ENCODE measurements at places on chromosomes 16 and 17.

- no peak for DNase-seq
These were observed 27.7 kb upstream of the MPHOSPH6 start for GRCh38 chr16:82197540-82198240.

DNA sequence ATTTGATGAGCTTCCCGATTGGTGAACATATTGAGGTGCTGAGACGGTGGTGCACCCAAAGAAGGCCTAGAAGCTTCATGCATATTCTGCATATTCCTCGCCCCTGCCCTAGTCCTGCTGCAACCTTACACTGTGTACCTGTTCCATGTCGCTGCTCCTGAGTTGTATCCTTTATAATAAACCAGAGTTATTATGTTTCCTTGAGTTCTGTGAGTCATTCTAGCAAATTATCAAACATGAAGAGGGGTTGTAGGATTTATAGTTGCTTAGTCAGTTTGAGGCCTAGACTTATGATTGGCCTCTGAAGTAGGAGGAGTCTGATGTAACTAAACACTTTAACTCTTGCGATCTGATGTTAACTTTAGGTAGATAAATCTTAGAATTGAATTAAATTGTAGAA is 436.8 kb downstream of the CA10 start:
- no peak for DNase-seq

DNA sequence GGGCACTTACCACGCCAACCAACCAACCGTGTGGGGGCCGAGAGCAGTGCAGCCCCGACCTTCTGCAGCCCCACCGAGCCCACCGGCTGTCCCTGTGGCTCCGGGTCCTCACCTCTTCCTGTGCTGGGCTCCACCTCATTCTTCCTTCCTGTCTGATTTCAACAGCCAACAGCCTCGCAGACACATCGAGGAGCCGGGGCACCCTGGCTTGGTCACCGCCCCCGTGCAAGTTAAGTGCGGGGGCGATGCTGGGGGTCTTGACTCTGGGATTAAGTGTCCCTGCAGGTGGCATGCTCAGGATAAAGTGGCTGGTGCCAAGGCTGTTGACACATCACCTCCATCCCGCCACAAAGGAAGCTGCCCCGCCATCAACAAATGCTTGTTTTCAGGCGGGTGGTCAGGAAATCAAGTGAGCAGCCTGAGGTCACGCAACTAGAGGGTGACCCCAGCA is at the start of gene NLRC3:
NLRC3 (minus strand) TSS at position 102 of the 451 bp plus-strand sequence. CDS start 12,367 bp downstream, outside the sequence.
- peak; percentile 31 for DNase-seq

GRCh38 chr17:35807371-35808144 is 1.7 kb upstream of the TAF15 start:
- DNase-seq: no peak

GRCh38 chr17:78072961-78073360 is 55.6 kb downstream of the TMC6 start:
- no peak for DNase-seq

GRCh38 chr17:68204736-68205135 is 43.1 kb upstream of the AMZ2 start:
- no peak for DNase-seq

DNA sequence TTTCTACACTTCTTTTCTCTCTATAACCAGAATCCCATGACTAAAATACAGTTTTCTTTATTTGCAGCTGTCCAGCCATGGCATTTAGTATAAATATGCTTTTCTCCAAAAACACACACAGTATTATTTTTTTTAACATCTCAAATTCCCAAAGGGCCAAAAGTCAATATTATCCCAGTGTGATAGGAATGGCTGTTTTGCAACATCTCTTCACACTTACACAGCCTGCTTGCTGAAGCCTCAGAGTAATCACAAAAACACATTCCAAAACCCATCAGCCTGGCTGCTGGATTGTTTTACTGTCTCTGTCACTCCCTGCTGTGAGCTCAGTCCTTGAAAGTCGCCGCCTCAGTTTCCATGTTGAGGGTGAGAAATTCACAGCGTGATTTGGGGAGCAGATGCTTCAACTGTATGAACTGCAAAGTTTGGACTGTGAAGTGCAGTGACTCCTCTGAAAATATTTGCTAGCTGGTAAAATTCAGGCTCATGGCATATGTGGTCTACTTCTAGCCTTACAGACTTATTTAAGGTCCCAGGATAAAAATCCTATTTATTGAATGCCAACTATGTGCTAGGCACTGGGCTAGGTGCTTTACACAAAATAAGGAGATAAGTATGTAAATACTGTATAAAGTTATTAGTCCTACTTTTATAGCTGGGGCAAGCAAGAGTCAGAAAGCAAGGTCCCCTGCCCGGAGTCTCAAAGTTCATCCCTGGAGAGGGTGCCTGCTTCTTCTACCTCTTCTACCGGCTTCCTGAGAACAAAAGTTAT is 116.5 kb downstream of the SOCS1 start:
- DNase-seq: no peak

DNA sequence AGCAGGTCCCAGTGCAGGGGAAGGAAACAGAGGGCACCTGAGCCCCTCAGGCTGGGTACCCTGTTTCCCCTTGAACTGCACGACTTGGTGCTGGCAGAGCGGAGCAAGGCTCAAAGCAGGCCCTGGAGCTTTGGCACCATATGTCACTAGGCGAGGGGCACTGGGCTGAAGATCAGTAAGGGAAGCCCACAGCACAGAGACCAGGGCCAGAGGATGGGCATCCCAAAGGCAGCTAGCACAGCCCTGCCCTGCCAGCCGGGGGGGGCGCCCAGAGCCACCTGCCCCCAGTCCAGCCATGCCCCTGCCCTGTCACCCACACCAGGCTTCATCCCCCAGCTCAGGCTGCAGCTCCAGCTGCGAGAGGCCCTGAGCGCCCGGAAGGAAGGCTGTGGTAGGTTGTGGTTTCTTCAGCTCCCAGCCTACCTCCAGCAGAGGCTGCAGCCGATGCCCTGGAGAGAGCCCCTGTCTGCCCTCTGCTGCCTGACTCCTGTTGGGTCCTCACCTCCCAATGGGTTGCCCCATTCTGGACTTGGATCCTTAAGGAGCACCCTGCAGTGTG is 10.9 kb downstream of the NHERF1 start:
- no peak for DNase-seq

DNA sequence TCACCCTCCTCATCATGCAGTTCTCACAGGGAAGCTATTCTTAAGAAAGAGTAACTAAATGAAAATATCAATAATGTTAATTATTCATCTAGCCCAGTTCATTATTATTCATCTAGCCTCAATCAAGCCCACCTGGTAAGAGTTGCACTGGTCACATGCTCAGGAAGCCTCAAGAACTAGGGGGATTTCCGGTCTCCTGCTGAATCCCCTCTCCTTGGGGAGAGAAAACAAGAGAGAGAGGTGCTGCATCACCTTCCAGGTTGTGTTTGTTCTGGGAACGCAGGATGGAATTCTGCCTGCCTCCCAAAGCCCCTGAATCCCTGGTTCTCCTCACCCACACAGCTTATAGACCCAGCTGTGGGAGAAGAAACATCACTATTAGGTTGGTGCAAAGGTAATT is 164.0 kb downstream of the PMP22 start:
- DNase-seq: no peak

DNA sequence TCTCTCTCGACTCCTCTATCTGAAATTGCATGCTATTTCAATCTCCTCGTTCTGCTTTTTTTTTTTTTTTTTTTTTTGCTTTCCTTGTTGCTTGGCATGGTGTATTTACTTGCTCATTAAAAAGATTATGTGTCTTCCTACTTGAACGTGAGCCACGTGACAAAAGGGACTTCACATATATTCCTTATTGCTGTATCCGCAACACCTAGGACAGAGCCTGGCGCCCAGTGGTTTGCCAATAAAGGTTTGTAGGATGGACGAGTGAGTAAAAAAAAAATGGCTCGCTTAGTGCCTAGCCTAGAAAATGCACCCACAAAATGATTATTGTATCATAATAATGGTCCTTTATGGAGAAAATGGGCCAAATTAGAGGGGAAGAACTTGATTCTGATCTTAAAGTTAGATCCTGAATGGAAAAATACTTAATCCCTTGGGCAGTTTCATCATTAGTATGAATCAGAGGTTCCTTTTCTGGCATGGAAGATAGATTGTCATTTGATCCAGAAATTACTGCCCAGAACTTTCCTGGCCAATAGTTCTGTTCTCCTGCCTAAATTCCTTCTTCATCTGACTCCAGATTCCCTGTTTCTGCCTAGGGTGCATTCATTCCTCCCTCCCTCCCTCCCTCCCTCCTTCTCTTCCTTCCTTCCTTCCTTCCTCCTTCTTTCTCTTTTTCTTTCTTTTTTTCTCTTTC is 13.6 kb upstream of the TMEM220 start:
- no peak for DNase-seq

GRCh38 chr17:37017404-37017803 is 68.7 kb downstream of the AATF start:
- no peak for DNase-seq

DNA sequence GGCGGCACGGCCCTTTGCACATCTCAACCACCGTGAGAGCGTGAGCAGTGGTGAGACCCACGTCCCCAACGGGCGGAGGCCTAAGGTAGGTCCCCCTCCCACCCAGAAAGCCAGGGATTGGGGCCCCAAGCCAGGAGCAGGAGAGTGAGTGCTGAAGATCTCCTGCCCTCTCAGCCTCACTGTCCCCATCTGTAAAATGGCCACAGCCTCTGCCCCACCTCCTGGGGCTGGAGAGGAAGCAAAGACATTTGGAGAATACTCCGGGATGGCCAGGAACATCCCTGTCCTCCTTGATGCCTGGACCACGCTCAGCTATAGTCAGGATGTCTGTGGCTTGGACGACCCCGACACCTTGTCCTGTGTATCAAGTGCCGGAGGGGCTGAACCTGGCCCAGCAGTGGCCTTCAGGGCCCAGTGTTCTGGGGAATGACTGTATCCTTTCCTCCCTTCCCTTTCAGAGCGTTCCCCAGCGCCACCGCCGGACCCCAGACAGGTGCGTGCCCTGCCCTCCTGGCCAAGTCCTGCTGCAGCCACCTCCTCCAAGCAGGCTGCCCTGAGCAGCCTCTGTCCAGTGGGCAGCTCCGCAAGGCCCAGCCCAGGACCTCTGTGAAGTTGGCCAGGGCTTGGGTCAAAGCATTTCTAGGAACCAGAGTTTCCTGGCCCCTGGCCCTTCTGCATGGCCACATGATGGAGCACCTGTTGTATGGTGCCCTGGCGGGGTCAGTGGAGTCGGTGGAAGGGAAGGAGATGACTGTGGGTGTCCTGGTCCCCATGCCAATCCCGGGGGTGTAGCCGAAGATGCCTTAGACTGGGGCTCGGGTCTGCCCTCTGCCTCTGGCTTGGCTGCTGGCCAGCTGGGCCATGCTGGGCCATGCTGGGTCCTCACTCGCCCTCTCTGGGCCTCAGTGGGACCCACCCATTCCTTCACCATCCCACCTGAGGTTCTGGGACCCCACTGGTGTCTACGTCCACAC is 38.4 kb downstream of the ADCY7 start:
- DNase-seq: no peak

DNA sequence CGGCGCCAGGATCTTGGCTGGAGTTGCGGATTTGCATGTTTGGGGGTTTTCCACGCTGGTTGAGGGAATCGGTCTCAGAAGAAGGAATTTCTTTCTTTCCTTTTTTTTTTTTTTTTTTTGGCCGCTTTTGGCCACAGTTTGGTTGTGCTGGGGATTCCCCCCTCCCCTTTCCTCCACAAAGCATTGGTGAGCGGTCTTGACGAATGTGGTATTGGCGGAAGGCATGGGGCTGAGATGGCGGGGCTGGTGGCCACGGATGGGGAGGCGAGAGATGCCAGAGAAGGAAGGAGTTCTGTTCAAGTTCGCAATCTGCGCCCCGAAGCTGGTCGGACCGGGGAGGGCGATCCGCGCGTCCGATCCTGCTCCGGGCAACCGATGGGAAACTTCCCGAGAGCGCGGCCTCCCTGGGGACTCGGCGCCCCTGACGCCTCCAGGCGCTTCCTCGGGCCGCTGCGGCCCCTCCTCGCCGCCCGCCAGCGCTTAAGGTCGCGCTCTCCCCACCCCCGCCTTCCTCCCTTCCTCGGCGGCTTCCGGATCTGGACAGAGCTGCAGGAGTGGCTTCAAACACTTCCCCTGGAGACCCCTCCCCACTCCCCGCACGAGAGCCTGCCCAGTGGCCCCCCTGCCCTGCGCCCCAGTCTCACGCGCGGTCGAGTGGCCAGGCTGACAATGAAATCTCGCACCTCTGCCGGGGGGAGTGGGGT is 43.2 kb downstream of the RAI1 start:
- DNase-seq: peak; percentile 17

DNA sequence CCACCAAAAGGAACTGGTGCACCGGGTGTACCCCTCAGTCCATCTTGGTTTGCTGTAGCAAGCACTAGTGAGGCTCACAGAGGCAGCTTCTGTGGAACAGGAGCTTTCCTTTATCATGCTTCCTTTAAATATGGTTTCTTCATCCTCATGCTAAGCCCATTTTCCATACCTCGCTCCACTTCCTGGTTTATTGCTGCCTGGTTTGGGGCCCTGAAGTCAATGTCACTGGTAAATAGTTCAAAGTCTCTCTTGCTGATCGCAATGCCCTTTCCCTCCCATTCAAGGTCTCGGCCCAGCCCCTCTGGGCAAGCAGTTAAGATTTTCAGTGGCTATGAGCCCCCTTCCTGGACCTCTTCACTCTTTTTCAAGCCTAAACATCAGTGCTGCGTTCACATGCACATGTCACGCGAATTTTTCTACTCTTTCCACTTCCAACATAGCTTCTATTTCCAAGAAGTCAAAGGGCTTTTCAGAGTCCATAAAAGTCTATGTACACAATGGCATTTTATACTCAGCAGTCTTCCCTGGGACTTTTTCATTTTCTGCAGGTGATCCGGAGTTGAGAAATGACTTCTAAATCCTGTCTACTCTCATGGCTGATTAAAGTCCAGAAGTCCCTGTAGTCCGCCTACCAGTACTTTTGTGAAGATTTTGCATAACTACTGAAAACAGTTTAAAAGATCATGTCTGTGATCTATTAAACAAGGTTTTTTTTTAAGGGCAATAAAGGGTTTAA is 323.8 kb upstream of the ZFHX3 start:
- DNase-seq: no peak

- no peak for DNase-seq
These were observed 15.4 kb upstream of the KCNG4 start for GRCh38 chr16:84255050-84255810.

- no peak for DNase-seq
These were observed 258.3 kb downstream of the FOXL1 start for GRCh38 chr16:86836503-86837129.

- DNase-seq: no peak
These were observed 167.8 kb downstream of the IRF8 start for GRCh38 chr16:86066811-86067210.

GRCh38 chr17:63993368-63993985 is 4.7 kb upstream of the PRR29 start:
- DNase-seq: no peak

GRCh38 chr17:39730095-39730921 is at the start of gene MIEN1:
Gene MIEN1 (minus strand): TSS chr17:39730532. CDS start chr17:39730495, 37 bp downstream.
- DNase-seq: peak; percentile 90

GRCh38 chr17:81345228-81346089 is 49.8 kb upstream of the BAHCC1 start:
- DNase-seq: peak; percentile 20

- no peak for DNase-seq
These were observed 28.2 kb upstream of the CACNG1 start for GRCh38 chr17:67016039-67016762.

- no peak for DNase-seq
These were observed 11.7 kb downstream of the ATPAF2 start for GRCh38 chr17:18027280-18027679.
